ENCODE measurements at places on chromosomes 6 and 20. TPM values are rescaled to one million over a fixed set of nuclear protein-coding genes. Genes with fewer than 3 reads are reported as not detected.

The TOX2 gene
- 1.5 TPM for total RNA-seq

The SPATA25 gene
- total RNA-seq = 4.2 TPM

The PPARD gene
- total RNA-seq = 27.1 TPM

The TTBK1 gene
- total RNA-seq = 1.7 TPM

- no peak overlapping the region for H3K27ac ChIP-seq
- H3K36me3 ChIP-seq = no peaks in the 10 kb centered on the region
- no peak for DNase-seq
- peaks cover 29% of the 10 kb centered on the region for H3K27me3 ChIP-seq
- H3K4me1 ChIP-seq = no peaks in the 10 kb centered on the region
These were observed 395.6 kb downstream of the CDH4 start for GRCh38 chr20:61647702-61648101.

DNA sequence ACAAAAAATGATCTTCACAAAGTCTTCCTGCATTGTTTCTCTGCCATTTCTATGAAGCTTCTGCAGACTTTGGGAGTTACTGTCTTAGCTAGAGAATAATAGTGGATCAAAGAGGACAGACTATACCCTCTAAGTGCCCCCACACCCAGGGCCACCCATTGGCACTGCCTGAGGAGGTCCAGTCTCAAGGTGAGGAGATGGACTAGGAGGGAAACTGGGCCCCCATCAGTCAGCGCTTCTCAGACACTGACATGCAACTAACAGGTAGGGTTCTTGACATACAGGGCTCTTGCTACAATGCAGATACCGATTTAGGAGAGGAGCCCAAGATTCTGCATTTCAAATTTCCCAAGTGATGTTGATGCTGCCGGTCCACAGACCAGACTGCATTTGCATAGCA is 24.3 kb downstream of the PCNA start:
- H3K4me3 ChIP-seq = no peak overlapping the region
- H3K27me3 ChIP-seq = no peaks in the 10 kb centered on the region
- DNase-seq = no peak
- peaks cover 15% of the 10 kb centered on the region for H3K36me3 ChIP-seq
- H3K4me1 ChIP-seq = no peaks in the 10 kb centered on the region

DNA sequence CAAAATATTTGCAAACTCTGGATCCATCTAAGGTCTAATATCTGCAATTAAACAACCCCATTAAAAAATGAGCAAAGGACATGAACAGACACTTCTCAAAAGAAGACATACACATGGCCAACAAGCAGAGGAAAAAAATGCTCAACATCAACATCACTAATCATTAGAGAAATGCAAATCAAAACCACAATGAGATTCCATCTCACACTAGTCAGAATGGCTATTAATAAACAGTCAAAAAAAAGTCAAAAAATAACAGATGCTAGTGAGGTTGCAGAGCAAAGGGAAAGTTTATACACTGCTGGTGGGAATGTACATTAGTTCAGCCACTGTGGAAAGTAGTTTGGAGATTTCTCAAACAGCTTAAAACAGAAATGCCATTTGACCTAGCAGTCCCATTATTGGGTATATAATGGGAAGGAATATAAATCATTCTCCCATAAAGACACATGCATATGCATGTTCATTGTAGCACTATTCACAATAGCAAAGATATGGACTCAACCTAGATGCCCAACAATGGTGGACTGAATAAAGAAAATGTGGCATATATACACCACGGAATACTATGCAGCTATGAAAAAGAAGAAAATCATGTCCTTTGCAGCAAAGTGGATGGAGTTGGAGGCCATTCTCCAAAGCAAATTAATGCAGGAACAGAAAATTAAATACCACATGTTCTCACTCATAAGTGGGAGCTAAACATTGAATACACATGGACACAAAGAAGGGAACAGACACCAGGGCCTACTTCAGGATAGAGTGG is 9.1 kb downstream of the ZNFX1 start:
- DNase-seq = no peak
- peaks cover 6% of the 10 kb centered on the region for H3K4me1 ChIP-seq
- H3K4me3 ChIP-seq = peak overlapping the region; percentile 30
- no peak overlapping the region for H3K27ac ChIP-seq

GRCh38 chr6:125375821-125376220 is 74.1 kb upstream of the HDDC2 start:
- peaks cover 16% of the 10 kb centered on the region for H3K4me1 ChIP-seq
- no peak overlapping the region for H3K4me3 ChIP-seq
- H3K27me3 ChIP-seq = peaks cover 5% of the 10 kb centered on the region

DNA sequence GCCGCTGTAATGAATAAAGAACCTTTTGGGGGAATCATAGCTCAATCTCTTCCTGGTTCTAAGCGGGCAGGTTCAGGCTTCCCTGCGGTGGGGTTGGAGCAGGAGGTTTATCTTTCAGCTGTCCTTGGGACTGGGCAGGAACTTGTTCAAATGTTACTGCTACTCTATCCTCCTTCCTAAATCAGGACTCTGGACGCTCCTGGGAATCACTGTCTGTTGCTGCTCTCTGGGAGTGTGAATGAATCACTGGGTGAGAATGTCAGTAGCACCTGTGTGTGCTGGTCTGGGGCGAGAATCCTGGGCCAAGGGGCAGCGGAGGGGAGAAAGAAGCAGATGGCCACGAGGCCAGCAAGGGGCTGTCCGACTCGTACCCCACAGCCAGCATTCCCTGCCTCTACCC is 65.4 kb upstream of the ZNFX1 start:
- no peak for DNase-seq
- H3K27me3 ChIP-seq = peaks cover 24% of the 10 kb centered on the region
- no peak overlapping the region for H3K27ac ChIP-seq
- no peaks in the 10 kb centered on the region for H3K36me3 ChIP-seq
- H3K4me1 ChIP-seq = peaks cover 11% of the 10 kb centered on the region

GRCh38 chr6:90530882-90531281 is 56.0 kb downstream of the MAP3K7 start:
- H3K36me3 ChIP-seq = peaks cover 19% of the 10 kb centered on the region
- no peak overlapping the region for H3K27ac ChIP-seq
- no peaks in the 10 kb centered on the region for H3K4me1 ChIP-seq
- no peaks in the 10 kb centered on the region for H3K27me3 ChIP-seq
- DNase-seq = no peak

DNA sequence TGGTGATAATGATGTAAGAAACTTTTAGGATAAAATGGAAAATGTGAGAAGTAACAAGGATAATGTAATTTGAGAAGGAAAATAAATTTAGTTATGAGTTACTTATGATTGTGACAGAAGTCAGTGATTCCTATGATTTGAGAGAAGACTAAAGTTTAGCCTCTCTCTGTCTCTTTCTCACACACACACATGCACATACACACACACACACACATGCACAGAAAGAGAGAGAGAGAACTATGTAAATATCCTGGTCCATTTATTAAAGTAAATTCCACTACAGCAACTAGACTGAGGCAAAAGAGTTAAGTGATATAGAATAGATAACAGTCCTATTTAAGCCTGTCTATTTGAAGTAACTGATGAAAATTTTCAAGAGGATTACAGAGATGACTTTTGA is 375.2 kb downstream of the CD109 start:
- H3K27me3 ChIP-seq = peaks cover 3% of the 10 kb centered on the region
- H3K36me3 ChIP-seq = no peaks in the 10 kb centered on the region
- H3K4me3 ChIP-seq = no peak overlapping the region
- DNase-seq = no peak
- no peak overlapping the region for H3K27ac ChIP-seq

DNA sequence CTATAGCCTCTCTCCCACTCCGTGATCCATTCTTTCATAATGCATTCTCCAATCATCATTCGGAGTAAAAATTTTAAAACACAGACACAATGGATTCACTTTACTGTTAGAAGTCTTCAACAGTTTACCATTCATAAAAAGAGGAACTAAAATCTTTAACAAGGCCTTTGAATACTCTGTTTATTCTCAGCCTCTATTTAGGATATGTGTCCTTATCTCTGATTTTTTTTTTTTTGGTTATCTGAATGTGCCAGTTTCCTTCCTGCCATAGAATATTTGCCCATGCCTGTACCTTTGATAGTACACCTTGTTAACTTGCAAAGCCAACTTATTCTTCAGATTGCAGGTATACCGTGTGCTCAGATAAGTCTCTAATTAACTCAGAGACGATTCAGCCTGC is 11.1 kb downstream of the CRISP1 start:
- H3K36me3 ChIP-seq = no peaks in the 10 kb centered on the region
- no peaks in the 10 kb centered on the region for H3K4me1 ChIP-seq
- H3K27me3 ChIP-seq = no peaks in the 10 kb centered on the region
- H3K27ac ChIP-seq = no peak overlapping the region
- H3K4me3 ChIP-seq = no peak overlapping the region
- DNase-seq = no peak

DNA sequence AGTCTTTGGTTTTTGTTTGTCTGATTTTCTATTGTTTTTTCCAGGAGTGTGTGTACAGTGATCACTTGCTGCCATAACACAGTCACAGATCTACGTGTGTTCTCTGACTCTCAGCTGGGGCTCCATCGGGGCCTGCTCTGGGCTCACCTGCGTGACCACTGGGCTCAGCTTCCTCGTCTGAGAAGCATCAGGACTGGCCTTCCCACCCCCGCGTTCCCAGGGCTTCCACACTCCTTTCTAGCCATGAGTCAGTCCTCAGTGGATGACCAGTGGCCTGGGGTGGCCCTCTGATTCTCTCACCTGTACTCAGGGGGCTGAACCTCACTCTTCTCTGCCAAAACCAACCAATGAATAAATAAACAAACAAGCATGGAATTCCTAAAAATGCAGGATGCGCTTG is 14.5 kb downstream of the THBS2 start:
- DNase-seq = no peak
- no peak overlapping the region for H3K4me3 ChIP-seq
- H3K4me1 ChIP-seq = no peaks in the 10 kb centered on the region
- no peak overlapping the region for H3K27ac ChIP-seq
- peaks cover 3% of the 10 kb centered on the region for H3K27me3 ChIP-seq

DNA sequence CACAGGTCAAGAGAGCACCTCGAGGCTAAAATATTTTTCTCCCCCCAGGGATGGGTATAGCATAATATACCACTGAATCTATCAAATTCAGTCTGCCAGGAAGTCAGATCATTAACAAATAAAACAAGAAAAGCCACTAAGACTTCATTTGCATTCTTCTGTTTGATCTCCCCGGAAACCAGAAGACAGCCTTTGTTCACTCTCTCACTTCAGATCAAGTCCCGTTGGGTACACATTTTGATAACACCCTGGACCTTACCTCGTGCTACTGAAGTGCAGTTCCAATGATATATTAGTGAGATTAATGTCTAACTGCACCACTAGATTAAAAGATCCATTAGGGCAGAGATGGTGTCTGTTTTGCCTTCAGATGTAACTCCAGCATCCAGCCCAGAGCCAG is 157.7 kb upstream of the B3GAT2 start:
- H3K27ac ChIP-seq = no peak overlapping the region
- no peaks in the 10 kb centered on the region for H3K36me3 ChIP-seq
- no peak overlapping the region for H3K4me3 ChIP-seq
- no peak for DNase-seq

- H3K4me1 ChIP-seq = no peaks in the 10 kb centered on the region
- no peaks in the 10 kb centered on the region for H3K36me3 ChIP-seq
- H3K27ac ChIP-seq = no peak overlapping the region
- peaks cover 19% of the 10 kb centered on the region for H3K27me3 ChIP-seq
- no peak overlapping the region for H3K4me3 ChIP-seq
- no peak for DNase-seq
These were observed 106.3 kb upstream of the LY86 start for GRCh38 chr6:6482256-6482655.

- peak overlapping the region; percentile 42 for H3K4me3 ChIP-seq
- H3K27ac ChIP-seq = no peak overlapping the region
These were observed 7.7 kb upstream of the FOXF2 start for GRCh38 chr6:1381481-1382330.

DNA sequence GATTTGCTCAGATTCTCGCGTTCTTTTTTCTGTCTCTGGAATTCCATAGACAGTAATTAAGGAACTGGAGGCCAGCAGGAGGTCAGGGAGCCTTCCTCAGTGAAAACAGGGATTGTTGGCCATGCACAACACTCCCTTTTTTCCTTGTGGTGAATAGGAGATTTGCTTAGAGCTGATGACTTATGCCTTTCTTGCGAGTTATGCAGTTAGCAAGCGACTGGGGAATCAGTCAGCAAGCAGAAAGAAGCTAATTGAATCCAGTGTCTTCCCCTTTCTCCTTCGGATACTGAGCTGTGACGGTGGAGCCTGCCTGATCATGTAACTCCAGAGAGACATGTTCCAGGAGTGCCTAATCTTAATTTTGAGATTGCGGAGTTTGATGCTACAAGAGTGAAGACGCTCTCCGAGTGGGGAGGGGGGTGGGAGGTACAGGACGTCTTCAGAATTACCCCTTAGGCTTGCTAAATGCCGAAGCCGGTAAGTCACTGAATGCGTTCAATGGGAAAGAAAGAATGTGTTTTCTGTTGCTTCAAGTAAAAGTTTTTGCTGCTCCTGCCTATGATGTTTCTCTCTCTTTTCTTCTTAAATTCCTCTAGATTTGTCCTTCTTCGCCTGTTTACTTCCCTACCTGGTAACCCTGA is 165.9 kb downstream of the SASH1 start:
- DNase-seq = no peak
- peak overlapping the region; percentile 85 for H3K4me3 ChIP-seq
- H3K27ac ChIP-seq = peak overlapping the region; percentile 56
- H3K4me1 ChIP-seq = peaks cover 37% of the 10 kb centered on the region

GRCh38 chr6:93447874-93448273 is 28.5 kb upstream of the EPHA7 start:
- no peak for DNase-seq
- H3K4me1 ChIP-seq = no peaks in the 10 kb centered on the region
- no peaks in the 10 kb centered on the region for H3K36me3 ChIP-seq
- no peak overlapping the region for H3K4me3 ChIP-seq

DNA sequence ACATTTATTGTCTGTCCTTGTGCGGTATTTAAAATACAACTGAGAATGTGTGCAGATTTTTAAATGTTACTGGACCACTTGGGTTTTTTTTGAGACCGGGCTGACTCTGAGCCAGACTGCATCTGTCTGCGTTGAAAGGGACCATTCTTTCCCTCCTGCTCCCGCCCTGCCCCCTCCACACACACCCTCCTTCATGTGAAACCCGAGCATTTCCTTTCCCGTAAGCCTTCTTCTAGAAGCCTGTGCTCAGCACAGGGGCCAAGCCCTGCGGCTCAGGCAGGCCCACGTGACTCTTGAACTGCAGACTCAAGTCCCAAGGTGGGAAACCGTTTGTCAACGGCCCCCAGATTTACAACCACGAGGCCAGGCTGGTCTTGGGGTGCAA is 82.7 kb upstream of the FOXC1 start:
- peak overlapping the region; percentile 51 for H3K4me3 ChIP-seq
- H3K4me1 ChIP-seq = peaks cover 19% of the 10 kb centered on the region
- DNase-seq = no peak
- peak overlapping the region; percentile 26 for H3K27ac ChIP-seq
- peaks cover 17% of the 10 kb centered on the region for H3K27me3 ChIP-seq

- no peaks in the 10 kb centered on the region for H3K36me3 ChIP-seq
- DNase-seq = no peak
- no peak overlapping the region for H3K27ac ChIP-seq
These were observed 825.3 kb upstream of the GJE1 start for GRCh38 chr6:141307309-141307998.

- no peak overlapping the region for H3K4me3 ChIP-seq
- DNase-seq = peak; percentile 78
- no peak overlapping the region for H3K27ac ChIP-seq
- peaks cover 26% of the 10 kb centered on the region for H3K27me3 ChIP-seq
- H3K4me1 ChIP-seq = peaks cover 4% of the 10 kb centered on the region
- H3K36me3 ChIP-seq = no peaks in the 10 kb centered on the region
These were observed 150.3 kb downstream of the SYCP2 start for GRCh38 chr20:59782986-59783640.
